Activated CD4-positive, alpha-beta T cell treated with anti-CD3 and anti-CD28 coated beads, Interleukin-2, amount 10 ng/mL, durations not matched to agents 24 days and 14 days (primary cell): ENCODE measurements at places on chromosomes 2 and 18. TPM values are rescaled to one million over a fixed set of nuclear protein-coding genes. Genes with fewer than 3 reads are reported as not detected.

SCYGR4 gene
- not detected in 2 replicates for total RNA-seq

TFPI gene
- total RNA-seq, result 1.2 and 1.5 TPM in 2 replicates

TUBB8B gene
- not detected in 2 replicates for total RNA-seq

EFHD1 gene
- total RNA-seq, result 0.31 and 0.49 TPM in 2 replicates

DNAH7 gene
- not detected in 2 replicates for total RNA-seq

CD8B2 gene
- total RNA-seq, result 0.09 and 0.12 TPM in 2 replicates

DNA sequence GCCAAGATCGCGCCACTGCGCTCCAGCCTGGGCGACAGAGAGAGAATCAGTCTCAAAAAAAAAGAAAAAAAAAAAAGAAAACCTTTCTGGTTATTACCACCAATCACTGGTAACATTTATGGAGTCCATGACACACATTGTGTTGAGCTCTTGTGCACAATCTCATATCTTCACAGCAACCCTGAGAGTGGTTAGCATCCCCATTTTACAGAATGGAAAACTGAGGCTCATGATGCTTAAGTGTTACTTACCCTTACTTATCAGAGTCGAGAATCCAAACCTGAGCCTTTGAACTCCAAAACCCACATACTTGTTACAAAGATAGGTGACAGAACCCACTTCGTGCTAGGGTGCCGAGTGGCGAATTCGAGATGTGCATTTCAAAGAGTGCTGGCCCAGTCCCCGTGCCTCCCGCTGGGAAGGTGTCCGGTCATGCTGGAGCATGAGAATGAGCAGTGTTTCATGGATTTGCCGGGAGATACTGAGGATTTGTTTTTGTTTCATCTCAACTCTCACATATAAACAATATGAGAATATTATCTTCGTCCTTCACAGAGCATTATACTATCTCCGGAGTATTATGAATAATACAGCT lies 50.9 kb downstream of the CYP27C1 start:
- no peaks in the 10 kb centered on the region for H3K4me1 ChIP-seq
- H3K27ac ChIP-seq, result no peak overlapping the region
- no peak overlapping the region for H3K4me3 ChIP-seq

DNA sequence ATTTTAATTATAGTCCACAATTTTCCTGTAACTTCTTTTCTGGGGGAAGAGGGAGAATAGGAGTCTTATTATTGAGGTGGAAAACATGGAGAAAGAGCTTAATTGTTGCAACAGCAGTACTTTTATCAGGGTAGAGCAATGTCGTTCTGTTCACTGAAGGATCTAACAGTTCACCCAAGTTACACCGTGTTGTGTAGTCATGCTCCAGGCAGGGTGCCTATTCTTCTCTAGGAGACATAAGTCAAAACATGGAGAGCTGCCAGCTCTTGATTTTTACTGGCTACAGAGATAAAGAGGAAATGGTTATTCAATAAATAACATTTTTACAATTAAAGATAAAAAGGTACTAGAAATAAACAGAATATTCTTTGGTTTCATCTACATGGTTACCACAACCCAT lies 594.3 kb upstream of the NETO1 start:
- H3K27ac ChIP-seq, result no peak overlapping the region
- H3K4me1 ChIP-seq, result no peaks in the 10 kb centered on the region
- no peaks in the 10 kb centered on the region for H3K27me3 ChIP-seq
- no peak overlapping the region for H3K4me3 ChIP-seq

- peaks cover 58% of the 10 kb centered on the region for H3K4me1 ChIP-seq
- no peak overlapping the region for H3K4me3 ChIP-seq
- no peaks in the 10 kb centered on the region for H3K27me3 ChIP-seq
- peak overlapping the region; percentile 58 for H3K27ac ChIP-seq
These were observed 66.6 kb upstream of the PELI1 start for GRCh38 chr2:64210816-64211215.

DNA sequence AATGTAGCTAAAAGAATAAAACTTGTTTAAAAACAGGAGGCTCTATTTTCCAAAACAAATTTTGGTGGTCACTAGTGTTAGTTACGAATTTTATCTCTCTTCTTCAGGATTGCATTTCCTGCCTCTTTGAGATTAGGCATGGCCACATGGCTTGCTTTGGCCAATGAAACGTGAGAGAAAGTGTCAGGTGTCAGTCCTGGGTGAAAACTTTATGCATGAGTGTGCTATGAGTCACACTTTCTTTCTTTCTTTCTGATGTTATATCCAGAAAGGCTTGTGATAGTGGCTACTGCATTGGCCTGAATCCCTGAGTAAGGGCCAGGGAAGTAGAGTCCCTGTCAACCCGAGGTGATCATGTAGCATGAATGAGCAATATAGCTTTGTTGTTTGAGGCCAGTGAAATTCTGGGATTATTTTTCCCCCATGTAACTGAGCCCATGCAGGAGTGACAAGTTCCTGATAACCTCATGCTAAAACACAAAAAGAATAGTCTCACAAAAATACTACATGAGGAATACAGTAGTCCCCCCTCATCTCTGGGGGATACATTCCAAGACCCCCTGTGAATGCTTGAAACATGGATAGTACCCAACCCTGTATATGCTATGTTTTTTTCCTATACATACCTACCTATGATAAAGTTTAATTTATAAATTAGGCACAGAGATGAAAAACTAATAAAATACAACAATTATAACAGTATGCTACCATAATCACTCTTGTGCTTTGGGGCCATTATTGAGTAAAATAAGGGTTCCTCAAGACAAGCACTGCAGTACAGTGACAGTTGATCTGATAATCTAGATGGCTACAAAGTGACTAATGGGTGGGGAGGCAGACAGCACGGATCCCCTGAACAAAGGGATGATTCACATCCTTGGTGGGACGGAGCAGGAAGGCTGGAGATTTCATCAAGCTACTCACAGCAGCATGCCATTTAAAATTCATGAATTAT lies 109.5 kb downstream of the CDC42EP3 start:
- no peak for DNase-seq
- H3K4me1 ChIP-seq, result peaks cover 2% of the 10 kb centered on the region
- H3K27ac ChIP-seq, result no peak overlapping the region
- H3K4me3 ChIP-seq, result no peak overlapping the region
- no peaks in the 10 kb centered on the region for H3K36me3 ChIP-seq
- peaks cover 2% of the 10 kb centered on the region for H3K27me3 ChIP-seq

GRCh38 chr2:135230150-135230549 lies 178.1 kb downstream of the RAB3GAP1 start:
- no peaks in the 10 kb centered on the region for H3K27me3 ChIP-seq
- H3K4me1 ChIP-seq, result no peaks in the 10 kb centered on the region
- peaks cover 5% of the 10 kb centered on the region for H3K36me3 ChIP-seq
- no peak for DNase-seq
- H3K27ac ChIP-seq, result no peak overlapping the region

DNA sequence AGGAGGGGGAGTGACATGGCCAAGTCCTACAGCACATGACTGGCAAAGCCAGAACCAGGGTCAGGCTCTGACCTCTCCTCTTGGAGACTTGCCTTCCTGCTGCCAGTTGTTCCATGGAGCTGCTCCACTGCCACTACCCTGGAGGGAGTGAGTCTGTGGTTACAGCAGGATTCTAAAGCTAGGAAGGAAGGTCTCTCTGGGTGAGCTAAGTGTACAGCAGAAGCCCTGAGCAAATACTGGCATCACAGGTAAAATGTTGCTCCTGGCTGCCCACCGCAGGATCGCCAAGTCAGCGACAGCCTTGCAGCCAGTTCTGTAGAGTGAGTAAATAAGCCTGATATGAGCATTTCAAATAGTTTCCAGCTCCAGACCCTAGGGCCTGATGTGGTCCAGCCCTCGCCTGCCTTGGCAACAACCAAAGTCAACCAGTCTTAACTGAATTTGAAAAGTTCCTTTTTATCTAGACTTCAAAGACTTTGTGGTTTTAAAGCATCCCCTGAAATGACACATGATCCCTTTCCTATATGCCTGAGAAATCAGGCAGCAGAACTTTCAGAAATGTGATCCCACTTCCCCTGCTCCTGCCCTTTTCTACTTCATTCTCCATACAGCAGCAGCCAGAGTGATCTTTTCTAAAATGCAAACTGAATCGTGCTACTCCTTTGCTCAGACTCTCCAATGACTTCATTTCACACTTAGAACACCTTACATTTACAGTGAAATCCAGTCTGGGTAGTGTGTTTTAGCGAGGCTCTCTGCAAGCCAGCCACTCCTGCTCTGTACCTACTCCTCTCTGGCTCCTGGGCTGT lies 114.3 kb downstream of the MGAT5 start:
- peaks cover 15% of the 10 kb centered on the region for H3K4me1 ChIP-seq
- H3K27me3 ChIP-seq, result no peaks in the 10 kb centered on the region
- H3K4me3 ChIP-seq, result no peak overlapping the region
- H3K36me3 ChIP-seq, result peaks cover 12% of the 10 kb centered on the region
- H3K27ac ChIP-seq, result no peak overlapping the region

DNA sequence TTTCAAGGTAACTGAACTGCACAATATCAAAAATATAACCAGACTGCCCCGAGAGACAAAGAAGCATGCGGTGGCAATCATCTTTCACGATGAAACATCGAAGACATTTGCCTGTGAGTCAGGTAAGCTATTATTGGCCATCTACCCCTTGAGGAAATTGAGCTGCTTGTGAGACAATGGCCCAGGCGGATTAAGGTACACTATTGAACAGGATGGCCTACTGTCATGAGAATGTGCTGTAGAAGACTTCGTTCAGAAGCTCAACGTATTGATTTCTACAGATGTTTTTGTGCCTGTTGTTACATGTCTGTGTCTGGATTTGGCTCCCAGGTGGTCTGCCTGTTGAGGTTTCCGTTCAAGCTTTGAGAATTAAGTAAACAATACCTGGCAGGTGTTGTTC lies 198.7 kb downstream of the DOK6 start:
- no peaks in the 10 kb centered on the region for H3K4me1 ChIP-seq
- H3K36me3 ChIP-seq, result no peaks in the 10 kb centered on the region
- no peak for DNase-seq
- no peak overlapping the region for H3K27ac ChIP-seq

GRCh38 chr2:233856184-233856583 lies 1.8 kb upstream of the HJURP start:
- peaks cover 12% of the 10 kb centered on the region for H3K27me3 ChIP-seq
- DNase-seq, result no peak
- no peak overlapping the region for H3K27ac ChIP-seq
- peaks cover 42% of the 10 kb centered on the region for H3K4me1 ChIP-seq
- peaks cover 23% of the 10 kb centered on the region for H3K36me3 ChIP-seq
